ENCODE measurements at places on chromosomes 12 and 14.

- H3K27me3 ChIP-seq = peaks cover 11% of the 10 kb centered on the region
- no peak overlapping the region for H3K4me3 ChIP-seq
- peaks cover 11% of the 10 kb centered on the region for H3K4me1 ChIP-seq
- ATAC-seq = no peak
- no peak overlapping the region for H3K27ac ChIP-seq
- no peaks in the 10 kb centered on the region for H3K36me3 ChIP-seq
Measured at GRCh38 chr12:90512518-90512917, 442.5 kb downstream of the CCER1 start.

GRCh38 chr12:132396657-132397056 is 67.3 kb upstream of the GALNT9 start:
- peaks cover 10% of the 10 kb centered on the region for H3K27me3 ChIP-seq
- no peaks in the 10 kb centered on the region for H3K36me3 ChIP-seq
- ATAC-seq = no peak
- no peak overlapping the region for H3K27ac ChIP-seq

- H3K27ac ChIP-seq = no peak overlapping the region
- no peaks in the 10 kb centered on the region for H3K27me3 ChIP-seq
- ATAC-seq = no peak
- no peak overlapping the region for H3K4me3 ChIP-seq
- H3K36me3 ChIP-seq = no peaks in the 10 kb centered on the region
- peaks cover 12% of the 10 kb centered on the region for H3K4me1 ChIP-seq
Measured at GRCh38 chr12:56461235-56462159, 6.9 kb upstream of the SPRYD4 start.

DNA sequence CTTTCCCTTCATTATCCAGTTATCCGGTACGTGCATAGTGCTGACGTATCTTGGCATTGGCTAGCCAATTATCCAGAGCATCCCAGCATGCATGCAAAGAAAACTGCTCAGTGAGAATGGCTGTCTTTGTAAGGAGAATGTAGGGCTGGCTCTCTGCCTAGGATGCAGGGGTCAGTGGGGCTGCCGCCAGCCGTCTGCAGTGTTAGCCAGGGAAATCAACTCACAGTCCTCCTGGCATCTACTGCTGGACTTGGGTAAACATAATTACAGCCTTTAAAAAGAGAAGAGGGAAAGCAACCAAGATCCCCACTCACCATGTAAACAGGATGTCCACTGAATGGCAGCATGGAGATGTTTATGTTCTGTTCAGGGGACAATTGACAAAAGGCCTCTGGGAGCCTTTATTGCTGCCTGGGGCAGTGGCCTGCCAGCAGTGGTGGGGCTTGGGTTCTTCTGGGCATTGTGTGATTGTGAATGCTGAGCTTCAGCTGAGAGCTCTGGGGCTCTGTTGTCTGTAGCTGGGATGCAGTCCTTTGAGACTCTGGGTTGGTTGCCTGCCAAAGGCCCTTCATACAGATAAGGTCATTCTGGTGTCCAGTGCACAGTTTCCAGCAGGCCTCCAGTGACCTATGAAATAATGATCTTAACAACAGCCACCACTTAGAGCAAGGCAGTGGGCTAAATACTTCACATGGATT is 121.8 kb downstream of the TBC1D30 start:
- no peak for ATAC-seq
- no peak overlapping the region for H3K27ac ChIP-seq
- H3K27me3 ChIP-seq = peaks cover 11% of the 10 kb centered on the region
- H3K36me3 ChIP-seq = no peaks in the 10 kb centered on the region
- no peak overlapping the region for H3K4me3 ChIP-seq
- H3K4me1 ChIP-seq = no peaks in the 10 kb centered on the region

DNA sequence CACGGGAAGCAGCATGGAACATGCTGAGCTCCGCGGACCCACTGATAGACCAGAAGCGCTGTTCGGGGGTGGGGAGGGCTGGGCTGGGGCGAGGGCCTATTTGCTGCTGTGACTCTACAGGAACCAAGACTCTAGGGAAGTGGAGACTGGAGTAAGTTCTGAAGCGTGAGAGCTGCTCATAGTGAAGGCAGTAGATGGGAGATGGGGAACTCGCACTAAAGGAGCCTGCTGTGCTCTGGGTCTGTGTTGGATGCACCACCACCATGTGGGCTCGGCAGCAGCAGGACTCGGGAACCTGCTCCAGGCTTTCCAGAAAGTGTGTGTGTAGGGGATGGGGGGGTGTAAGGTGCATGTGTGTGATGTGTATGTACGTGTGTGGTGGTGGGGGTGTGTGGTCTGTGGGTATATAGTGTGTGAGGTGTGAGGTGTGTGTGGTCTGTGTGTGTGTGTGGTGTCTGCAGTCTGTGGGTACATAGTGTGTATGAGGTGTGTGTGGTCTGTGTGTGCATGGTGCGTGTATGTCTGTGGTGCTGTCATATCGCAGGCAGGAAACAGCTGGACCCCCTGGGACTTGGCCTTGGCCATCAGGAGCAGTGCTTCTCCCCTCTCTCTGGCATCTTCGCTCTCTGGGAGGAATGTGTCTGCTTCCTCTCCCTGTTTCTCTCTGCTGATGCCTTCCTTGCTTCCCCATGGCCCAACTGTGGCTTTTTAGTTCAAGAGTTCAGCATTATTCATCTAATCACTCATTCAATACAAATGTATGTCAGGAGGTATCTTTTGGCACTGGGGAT is 378.9 kb downstream of the FUT8 start:
- ATAC-seq = peak; percentile 76
- H3K27ac ChIP-seq = no peak overlapping the region
- no peaks in the 10 kb centered on the region for H3K4me1 ChIP-seq
- peaks cover 8% of the 10 kb centered on the region for H3K27me3 ChIP-seq
- no peak overlapping the region for H3K4me3 ChIP-seq

DNA sequence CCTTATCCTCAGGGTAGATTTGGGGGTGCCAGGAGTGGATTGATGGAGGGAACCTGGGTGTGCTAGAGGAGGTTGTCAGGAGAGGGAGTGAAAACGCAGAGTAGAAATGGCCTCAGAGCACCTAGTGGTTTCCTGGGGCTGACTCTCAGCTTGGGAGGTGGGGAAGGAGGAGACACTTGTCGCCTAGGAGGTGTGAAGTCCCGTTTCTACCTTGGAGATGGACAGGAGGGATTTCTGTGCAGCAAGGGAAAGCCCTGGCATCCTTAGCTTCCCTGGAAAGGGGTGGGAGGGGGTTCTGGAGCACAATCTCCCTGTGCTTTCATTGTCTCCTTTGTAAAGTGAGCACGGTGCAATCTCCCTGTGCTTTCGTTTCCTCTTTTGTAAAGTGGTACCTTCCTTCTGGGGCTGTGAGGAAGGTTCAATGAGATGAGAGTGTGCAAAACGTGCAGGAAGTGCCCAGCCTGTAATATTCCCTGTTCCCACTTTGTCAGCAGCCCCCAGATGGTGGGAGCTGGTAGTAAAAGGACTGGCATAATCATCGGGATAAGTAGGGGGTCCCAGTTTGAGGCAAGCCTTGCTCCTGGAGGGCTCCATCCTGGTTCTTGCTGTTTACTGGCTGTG is 1.6 kb downstream of the OAS3 start:
- peak overlapping the region; percentile 85 for H3K27ac ChIP-seq
- peak; percentile 35 for ATAC-seq
- no peaks in the 10 kb centered on the region for H3K27me3 ChIP-seq
- peaks cover 25% of the 10 kb centered on the region for H3K4me1 ChIP-seq
- H3K4me3 ChIP-seq = peak overlapping the region; percentile 87

GRCh38 chr12:52917800-52918199 is 12.9 kb upstream of the KRT8 start:
- H3K4me1 ChIP-seq = no peaks in the 10 kb centered on the region
- ATAC-seq = no peak
- no peak overlapping the region for H3K4me3 ChIP-seq
- no peaks in the 10 kb centered on the region for H3K36me3 ChIP-seq
- peaks cover 8% of the 10 kb centered on the region for H3K27me3 ChIP-seq
- H3K27ac ChIP-seq = no peak overlapping the region

DNA sequence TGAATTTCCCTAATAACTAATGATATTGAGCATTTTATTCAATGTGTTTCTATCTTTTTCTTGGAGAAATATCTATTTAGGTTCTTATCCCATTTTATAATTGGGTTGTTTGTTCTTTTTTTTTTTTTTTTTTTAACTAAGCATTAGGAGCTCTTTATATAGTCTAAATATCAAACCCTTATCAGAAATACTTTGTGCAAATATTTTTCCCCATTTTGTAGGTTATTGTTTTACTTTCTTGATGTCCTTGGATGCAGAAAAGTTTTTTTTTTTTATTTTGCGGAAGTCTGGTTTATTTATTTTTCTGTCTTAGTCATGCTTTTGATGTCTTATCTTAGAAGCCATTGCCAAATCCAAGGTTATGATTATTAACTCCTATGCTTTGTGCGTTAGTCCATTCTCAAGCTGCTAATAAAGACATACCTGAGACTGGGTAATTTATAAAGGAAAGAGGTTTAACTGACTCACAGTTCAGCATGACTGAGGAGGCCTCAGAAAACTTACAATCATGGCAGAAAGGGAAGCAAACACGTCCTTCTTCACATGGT is 434.3 kb upstream of the TBX3 start:
- no peak overlapping the region for H3K4me3 ChIP-seq
- H3K27me3 ChIP-seq = no peaks in the 10 kb centered on the region
- H3K36me3 ChIP-seq = no peaks in the 10 kb centered on the region

GRCh38 chr14:44982594-44982993 is 20.6 kb downstream of the TOGARAM1 start:
- H3K4me3 ChIP-seq = peak overlapping the region; percentile 37
- peak overlapping the region; percentile 71 for H3K27ac ChIP-seq
- peak; percentile 79 for ATAC-seq
- H3K36me3 ChIP-seq = no peaks in the 10 kb centered on the region

GRCh38 chr12:110498984-110499706 is 2.8 kb downstream of the VPS29 start:
- peak overlapping the region; percentile 93 for H3K4me3 ChIP-seq
- H3K4me1 ChIP-seq = peaks cover 9% of the 10 kb centered on the region
- H3K27me3 ChIP-seq = no peaks in the 10 kb centered on the region

DNA sequence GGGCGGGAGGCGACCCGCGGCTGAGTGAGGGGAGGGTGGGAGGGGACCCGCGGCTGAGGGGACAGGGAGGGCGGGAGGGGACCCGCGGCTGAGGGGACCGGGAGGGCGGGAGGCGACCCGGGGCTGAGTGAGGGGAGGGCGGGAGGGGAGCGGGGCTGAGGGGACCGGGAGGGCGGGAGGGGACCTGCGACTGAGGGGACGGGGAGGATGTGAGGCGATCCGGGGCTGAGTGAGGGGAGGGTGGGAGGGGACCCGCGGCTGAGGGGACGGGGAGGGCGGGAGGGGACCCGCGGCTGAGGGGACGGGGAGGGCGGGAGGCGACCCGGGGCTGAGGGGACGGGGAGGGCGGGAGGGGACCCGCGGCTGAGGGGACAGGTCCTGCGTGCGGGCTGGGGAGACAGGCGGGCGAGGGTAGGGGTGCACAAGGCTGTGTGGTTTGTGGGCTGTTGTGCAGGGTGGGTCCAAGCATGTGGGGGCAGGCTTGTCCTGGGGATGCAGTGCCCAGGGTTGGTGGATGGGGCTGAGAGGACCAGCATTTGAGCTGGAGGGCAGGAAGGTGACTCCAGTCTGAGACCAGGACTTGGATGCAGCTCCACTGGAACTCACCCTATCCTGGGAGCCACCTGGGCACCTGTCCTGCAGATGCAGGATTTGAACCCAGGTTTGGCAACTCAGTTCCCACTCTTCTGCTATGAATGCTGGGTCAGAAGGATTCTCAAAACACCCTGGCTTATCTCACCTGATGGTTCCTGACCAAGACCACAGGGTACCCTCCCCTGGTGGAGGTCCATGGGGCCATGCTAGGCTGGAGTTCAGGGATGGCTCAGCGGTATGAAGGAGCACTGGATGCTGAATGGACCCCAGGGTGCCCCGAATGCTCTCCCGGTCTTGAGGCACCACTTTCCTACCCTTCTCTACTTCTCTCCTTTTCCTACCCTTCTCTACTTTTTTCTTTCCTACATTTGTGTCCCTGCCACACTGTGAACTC is 9.4 kb downstream of the PLD4 start:
- H3K4me3 ChIP-seq = peak overlapping the region; percentile 36
- no peaks in the 10 kb centered on the region for H3K4me1 ChIP-seq
- ATAC-seq = no peak
- H3K27ac ChIP-seq = no peak overlapping the region
- H3K36me3 ChIP-seq = no peaks in the 10 kb centered on the region

DNA sequence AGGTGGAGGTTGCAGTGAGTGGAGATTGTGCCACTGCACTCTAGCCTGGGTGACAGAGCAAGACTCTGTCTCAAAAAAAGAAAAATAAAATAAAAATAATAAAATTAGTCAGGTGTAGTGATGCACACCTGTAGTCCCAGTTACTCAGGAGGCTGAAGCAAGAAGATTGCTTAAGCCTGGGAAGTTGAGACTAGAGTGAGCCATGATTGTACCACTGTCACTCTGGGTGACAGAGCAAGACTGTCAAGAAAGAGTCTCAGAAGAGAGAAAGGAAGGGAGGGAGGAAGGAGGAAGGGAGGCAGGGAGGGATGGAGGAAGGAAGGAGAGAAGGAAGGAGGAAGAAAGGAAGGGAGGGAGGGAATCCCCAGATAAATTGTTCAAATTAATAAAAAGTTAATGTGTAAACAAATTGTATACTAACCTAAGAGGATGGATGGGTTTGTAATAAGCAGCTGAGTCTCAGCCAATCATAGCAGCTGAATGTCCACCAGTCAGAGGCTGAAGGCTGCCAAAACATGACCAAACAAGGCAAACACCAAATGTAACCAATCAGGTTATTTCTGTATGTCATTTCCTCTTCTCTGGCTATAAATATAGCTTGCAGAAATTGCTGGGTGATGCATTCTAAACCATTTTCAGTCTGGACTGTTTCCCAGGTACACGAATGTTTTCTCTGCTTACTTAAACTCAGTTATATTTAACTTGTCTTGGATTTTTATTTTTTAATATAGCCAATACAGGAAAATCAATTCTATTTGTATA is 6.1 kb upstream of the CDCA4 start:
- H3K4me1 ChIP-seq = peaks cover 26% of the 10 kb centered on the region
- no peaks in the 10 kb centered on the region for H3K27me3 ChIP-seq
- H3K4me3 ChIP-seq = peak overlapping the region; percentile 77
- peak overlapping the region; percentile 90 for H3K27ac ChIP-seq
- ATAC-seq = no peak

GRCh38 chr12:128767518-128767917 is 56.2 kb downstream of the SLC15A4 start:
- H3K27ac ChIP-seq = no peak overlapping the region
- no peak for ATAC-seq
- H3K4me3 ChIP-seq = no peak overlapping the region
- H3K27me3 ChIP-seq = peaks cover 18% of the 10 kb centered on the region

DNA sequence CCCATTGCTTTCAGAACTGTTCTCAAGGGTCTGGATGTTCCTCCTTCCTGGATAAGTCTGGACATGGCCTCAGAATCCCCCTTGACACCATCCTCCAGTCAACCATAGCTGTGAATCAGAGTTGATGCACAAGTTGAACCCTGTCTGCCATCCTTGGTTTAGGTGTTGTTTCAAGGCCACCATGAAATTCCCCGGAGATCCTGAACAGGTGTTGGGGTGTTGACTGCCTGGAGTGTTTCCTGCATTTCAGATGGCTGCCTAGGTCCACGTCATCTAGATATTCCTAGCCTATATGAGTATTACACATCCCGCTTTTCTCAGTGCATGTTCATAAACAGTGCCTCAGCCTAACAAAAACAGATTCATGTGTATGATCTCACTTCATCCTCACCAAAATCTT is 86.7 kb upstream of the PWP1 start:
- no peak overlapping the region for H3K4me3 ChIP-seq
- no peaks in the 10 kb centered on the region for H3K27me3 ChIP-seq
- no peak overlapping the region for H3K27ac ChIP-seq
- H3K36me3 ChIP-seq = no peaks in the 10 kb centered on the region

Measured in activated T-helper 17 cell treated with anti-CD3 and anti-CD28 coated beads, Interleukin-2, amount 50 U/mL, for 72 hours (primary cell).